OCI-LY7 (cell line): ENCODE measurements at places on chromosomes 16 and 17. TPM values are rescaled to one million over a fixed set of nuclear protein-coding genes. Genes with fewer than 3 reads are reported as not detected.

The YBX2 gene
- total RNA-seq = 6.7 and 11.8 TPM in 2 replicates

The SLFN14 gene
- not detected in 2 replicates for total RNA-seq

The SPNS2 gene
- 1.6 TPM in 2 replicates for total RNA-seq

The PDE6G gene
- total RNA-seq = 0.44 TPM in 1 of 2 replicates, not detected in the other

The ZNF18 gene
- total RNA-seq = 9.0 and 9.1 TPM in 2 replicates

The LSM12 gene
- total RNA-seq = 67.9 and 68.0 TPM in 2 replicates
